ENCODE measurements at places on chromosomes 7 and 10.

DNA sequence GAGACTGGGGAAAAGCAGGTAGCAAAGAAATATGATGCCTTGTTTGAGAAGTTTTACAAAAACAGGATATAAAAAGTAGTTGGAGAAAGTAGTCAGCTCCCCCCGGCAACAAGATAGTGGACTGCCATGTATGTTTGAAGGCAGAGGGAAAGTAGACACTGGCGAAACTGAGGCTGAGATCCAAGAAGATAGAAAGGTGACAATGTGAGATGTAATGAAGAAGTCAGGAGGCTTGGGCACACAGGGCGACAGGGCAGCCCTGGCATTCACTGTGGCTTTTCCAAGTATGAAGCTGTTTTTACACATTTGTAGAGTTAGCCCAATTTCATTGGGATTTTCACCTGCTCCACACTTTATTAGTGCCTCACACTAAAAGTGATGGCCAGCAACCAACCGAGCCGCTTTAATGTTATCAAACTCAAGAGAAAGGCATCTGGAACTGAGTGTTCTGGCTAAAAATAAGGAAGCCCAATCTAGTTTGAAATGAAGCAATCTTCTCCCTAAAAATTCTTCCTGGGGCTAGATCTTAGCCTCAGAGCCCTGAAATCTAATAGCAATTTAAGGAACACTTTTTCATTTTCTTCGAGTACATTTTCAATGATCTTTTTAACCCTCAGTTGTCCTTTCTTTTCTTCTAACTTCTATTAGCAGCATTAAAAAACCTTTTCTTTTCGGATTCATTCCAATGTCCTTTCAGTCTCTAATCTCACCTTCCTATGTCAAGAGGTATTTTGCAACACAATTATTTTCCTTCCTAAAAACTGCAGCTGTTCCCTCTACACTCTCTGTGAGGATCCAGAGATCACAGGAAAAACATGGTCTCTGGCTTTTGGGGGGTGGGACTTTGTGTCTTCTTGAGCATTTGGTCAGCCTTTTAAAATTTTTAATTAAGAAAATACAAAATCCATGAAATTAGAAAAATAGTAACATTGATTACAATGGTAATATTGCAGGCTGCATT lies 108.0 kb downstream of the RNLS start:
- DNase-seq: no peak

DNA sequence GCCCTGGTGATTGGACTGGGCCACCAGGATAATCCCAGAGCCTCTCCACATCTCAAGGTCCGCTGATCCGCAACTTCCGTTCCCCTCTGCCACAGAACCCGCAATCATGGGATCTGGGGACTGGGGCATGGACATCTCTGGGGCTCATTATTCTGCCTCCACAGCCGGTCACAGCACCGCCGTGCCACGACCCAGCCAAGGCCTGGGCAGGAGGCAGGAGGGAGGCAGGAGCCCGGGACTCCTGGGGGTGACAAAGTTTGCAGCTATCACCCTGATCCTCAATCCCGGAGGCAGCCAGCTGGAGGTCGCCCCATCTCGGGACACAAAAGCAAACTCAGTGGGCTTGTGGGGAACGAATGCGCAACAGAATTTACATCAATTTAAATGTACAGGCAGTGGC lies 42.9 kb upstream of the TNRC18 start:
- no peak for DNase-seq

DNA sequence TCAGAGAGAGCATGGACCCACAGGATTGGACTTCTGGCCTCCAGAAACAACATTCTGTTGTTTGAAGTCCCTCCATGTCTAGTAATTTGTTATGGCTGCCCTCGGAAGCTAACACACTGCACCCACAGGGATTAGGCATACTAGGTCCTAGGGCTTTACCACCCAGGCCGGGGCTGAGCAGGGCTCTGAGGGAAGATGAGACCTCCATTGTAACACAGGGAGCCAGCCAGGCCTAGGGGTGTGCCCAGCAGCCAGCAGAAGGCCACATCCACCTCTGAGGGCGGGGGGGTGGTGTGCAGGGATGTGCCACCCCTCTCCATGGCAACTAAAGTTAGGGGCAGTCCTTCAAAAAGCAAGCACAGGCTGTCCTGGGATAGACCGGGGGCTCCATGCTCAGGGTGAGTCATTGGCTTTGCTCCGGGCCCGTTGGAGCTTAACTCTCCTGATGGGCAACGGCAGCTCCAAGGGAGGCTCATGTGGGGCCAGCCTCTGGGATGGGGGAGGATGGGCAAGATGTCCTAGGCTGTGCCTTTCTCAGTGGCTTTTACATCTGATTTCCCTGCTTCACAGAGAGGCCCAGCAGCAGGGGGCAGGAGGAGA lies 96.6 kb upstream of the GPR26 start:
- DNase-seq: no peak

- DNase-seq: peak; percentile 65
Measured at GRCh38 chr7:45294559-45294958, 137.0 kb downstream of the RAMP3 start.

- DNase-seq: peak; percentile 99
Measured at GRCh38 chr7:6419310-6419773, 28.4 kb downstream of the DAGLB start.

DNA sequence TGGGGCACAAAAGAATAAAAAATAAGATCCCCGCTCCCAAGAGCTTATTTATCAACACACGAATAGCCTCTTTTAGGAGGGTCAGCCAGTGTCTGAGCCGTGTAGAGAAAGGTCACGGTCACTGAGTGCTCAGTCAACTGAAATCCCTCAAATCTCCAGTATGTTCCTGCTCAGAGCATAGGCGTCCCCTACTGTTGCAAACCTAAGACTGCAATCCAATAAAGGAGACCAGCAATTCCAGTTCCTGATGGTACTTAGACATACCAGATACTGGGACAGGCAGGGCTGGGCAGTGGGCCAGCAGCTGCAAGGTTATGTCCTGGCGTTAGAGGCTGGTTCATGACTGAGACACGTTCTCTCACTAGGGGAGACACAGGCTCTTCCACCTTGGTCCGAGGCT lies 93.6 kb downstream of the CACNB2 start:
- no peak for DNase-seq

DNA sequence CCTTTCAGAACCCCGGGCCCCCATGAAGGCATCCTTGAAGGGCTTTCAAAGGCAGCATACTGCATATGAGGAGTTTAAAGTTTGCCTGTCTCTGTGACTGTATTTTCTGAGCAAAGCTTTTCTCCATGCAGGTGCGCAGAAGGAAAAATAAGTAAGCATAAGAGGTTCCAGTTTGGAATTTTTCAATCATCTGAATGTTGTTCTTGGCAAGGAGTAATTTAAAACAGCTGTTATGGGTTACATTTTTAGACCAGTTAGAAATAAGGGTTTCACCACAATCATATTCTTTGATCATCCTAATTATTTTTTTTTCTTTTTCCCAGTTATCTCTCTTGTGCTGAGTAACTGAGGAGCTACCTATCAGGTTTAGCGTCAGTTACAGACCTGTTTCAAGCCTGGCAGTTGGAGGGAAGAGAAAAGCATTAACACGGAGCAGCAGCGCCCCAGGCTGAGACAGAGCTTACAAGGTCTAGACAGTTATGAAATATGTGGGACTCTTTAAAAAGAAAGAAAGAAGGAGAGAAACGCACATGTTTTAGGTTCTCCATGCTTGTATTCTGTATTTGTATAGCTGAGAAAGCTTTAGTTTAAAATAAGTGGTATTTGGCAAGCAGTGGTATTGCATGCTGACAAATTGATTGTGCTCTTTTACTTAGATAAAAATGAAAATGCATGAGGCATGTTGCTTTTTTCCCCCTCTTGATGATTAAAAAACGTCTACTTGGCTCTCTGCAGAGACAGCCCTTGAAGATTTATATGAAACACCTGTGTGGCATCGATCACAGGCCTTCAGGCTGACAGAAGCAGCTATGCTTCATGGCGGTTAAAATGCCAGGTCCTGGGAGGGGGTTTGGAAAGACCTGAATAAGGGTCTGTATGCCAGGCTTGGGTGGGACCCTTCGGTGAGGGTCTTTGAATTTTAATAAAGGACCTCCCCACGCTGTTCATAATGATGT lies 157.6 kb downstream of the GRK5 start:
- DNase-seq: peak; percentile 22

DNA sequence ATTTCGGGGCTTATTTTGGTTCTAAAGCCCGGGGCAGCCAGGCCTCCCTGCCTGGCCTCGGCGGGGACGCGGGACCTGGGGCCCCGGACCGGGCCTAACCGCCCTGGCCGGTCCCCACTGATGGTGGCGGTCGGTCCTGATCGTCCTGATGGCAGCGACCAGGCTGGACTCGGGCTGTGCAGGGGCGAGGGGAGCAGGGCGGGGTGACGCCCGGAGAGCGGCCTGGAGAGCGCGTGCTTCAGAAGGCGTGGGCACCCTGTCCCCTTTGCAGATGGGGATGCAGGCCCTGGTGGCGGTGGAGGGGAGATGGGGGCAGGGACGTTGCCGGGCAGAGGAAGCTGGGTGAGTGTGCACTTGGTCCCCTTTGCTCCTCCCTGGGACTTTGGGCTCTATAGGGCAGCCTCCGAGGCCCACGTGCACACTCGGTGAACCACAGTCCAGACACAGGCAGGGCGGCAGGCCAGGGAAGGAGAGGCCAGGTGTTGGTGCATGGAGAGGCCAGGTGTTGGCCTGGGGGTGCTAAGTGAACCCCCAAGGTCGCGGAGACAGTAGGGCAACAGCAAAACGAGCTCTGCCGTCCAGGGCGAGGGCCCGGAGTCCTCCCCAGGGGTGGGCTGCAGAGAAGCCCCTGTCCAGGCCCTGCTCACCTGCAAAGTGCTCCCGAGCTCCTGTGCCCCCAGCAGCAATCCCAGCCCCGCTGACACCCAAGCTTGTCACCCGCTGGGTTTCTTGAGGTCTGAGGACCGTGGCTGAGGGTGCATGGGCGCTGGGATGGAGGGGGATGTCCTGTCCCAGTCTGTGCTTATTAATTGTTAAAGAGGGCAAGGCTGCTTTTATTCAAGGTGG lies 42.4 kb upstream of the FAM20C start:
- DNase-seq: no peak

GRCh38 chr10:71888623-71889387 lies 37.8 kb upstream of the PSAP start:
- peak; percentile 68 for DNase-seq

DNA sequence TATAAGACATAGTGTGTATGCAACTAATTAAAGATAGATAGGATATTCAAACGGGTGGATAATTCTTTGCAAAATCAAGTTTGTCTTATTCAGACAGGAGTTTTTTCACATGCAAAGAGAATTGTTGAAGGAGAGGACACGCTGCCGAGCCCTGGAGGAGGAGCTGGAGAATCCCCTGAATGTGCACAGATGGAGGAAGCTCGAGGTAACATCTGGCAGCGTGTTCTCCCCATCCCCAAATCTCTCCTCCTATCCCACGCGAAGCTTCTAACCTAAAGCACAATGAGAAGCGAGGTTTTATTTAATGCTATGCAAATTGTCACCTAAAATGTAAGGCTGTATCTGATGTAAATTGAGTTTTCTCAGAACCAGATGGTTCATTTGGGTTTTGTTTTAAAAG lies 50.0 kb downstream of the CFAP58 start:
- DNase-seq: no peak

- DNase-seq: no peak
Measured at GRCh38 chr7:24842449-24843241, 85.4 kb upstream of the GSDME start.

Measured in G401 (cell line).